ENCODE measurements at places on chromosomes 12 and 14. TPM values are rescaled to one million over a fixed set of nuclear protein-coding genes. Genes with fewer than 3 reads are reported as not detected.

DNA sequence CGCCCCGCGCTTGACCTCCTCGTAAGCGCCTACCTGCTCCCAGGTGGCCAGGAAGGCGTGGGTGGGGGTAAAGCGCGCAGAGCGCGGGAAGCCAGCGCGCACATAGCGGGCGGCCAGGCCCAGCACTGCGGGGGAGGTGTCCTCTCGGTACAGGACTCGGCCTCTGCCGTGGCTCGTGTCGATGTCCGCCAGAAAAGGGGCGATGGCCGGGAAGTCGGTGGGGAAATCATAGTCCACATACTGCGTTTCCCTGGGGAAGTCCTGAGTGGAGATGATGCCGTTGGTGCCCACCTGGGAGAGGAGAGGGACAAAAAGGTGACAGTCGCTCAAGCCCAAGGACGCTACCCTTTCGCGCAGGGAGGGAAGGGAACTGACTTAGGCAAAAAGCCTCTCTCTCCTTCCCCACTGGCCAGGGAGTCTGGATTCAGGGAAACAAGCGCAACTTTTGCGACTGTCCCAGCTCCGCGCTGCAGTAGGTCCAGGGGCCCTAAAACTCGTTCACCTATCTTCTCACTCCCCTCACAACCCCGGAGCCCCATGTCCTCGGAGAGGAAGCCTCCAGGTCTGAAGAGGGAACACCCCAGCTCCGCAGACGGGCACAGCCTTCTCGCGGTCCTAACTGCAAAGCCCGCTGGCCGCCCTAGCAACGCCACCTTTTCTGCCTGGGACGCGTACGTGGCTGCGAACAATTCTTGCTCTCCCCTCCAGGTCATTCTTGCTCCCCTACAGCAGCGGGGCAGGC is 815 bp downstream of the NID2 start:
- DNase-seq, result no peak

- DNase-seq, result no peak
Observed at GRCh38 chr12:93081810-93082165, 152.7 kb upstream of the EEA1 start.

GRCh38 chr12:26187014-26187798 is 8.2 kb upstream of the SSPN start:
- no peak for DNase-seq

The REP15 gene
- 4.9 TPM for total RNA-seq

The KRT75 gene
- not detected for total RNA-seq

The CMA1 gene
- not detected for total RNA-seq

- DNase-seq, result no peak
Observed at GRCh38 chr12:4987076-4988046, 56.3 kb upstream of the KCNA5 start.
